ENCODE measurements at places on chromosomes 4 and X.

- DNase-seq: no peak
These were observed 19.9 kb downstream of the PHKA2 start for GRCh38 chrX:18964026-18964425.

DNA sequence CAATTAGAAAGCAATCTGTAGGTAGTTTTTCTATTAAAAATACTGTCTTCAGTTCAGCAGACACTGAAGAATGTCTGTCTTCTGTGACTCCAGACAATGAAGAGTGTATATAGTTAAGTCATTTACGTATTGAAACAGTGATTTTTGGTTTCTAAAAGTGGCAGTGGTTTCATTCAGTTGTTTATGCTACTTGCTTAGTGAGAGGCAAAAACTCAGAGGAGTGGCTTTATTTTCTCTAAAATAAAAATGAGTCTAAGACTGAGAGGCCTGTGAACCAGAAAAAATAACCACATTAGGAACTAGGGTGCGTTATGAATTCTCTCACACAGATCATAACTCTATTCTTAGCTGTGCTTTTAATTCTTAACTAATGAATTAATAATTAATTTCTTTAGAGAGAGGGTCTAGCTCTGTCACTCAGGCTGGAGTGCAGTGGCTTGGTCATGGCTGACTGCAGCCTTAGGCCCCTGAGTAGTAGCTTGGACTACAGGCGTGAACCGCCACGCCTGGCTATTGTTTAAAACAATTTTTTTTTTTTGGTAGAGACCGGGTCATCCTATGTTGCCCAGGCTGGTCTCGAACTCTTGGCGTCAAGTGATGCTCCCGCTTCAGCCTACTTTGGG lies 31.4 kb downstream of the FREM3 start:
- DNase-seq: no peak

DNA sequence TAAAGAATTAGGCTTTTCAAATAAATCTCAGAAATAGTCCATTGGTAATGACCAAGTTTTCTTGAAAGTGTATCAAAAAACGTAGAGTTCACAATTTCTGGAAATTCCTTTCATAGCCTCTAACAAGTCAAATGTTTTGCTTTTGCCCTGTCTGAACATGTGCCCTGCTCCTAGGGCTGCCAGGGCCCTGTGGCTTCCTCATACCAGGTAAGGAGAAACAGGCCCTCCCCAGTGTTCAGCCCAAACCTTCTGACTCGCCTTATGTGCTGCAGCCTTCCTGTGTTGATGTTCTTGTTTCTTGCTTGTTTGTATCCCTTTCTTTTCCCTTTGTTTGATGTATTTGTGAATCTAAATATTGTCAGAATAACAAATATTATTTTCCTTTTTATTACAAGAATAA lies 146.1 kb upstream of the PACRGL start:
- DNase-seq: no peak

- DNase-seq: no peak
These were observed 8.9 kb upstream of the RGS12 start for GRCh38 chr4:3283916-3284315.

DNA sequence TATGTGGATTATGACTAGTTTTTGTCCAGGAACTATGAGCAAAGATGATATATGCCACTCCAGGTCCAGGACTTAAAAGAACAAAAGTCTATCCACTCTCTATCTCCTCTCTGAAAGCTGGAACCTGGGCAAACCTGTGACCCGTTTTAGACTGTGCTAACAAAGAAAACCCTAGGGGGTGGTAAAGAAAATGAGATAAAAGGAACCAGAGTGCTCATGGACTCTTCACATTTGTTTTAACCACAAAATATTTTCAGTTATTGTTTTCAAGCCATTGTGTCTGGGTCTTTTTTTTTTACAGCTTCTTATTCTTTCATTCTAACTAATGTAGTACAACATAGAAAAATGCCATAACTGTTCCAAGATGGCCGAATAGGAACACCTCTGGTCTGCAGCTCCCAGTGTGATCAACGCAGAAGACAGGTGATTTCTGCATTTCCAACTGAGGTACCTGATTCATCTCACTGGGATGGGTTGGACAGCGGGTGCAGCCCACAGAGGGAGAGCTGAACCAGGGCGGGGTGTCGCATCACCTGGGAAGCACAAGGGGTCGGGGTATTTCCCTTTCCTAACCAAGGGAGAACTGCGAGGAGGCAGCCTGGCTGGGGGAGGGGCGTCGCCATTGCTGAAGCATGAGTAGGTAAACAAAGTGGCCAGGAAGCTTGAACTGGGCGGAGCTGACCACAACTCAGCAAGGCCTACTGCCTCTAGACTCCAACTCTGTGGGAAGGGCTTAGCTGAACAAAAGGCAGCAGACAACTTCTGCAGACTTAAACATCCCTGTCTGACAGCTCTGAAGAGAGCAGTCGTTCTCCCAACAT lies 45.1 kb downstream of the CHM start:
- peak; percentile 20 for DNase-seq

GRCh38 chr4:14379183-14379582 lies 623.1 kb upstream of the CPEB2 start:
- DNase-seq: no peak

DNA sequence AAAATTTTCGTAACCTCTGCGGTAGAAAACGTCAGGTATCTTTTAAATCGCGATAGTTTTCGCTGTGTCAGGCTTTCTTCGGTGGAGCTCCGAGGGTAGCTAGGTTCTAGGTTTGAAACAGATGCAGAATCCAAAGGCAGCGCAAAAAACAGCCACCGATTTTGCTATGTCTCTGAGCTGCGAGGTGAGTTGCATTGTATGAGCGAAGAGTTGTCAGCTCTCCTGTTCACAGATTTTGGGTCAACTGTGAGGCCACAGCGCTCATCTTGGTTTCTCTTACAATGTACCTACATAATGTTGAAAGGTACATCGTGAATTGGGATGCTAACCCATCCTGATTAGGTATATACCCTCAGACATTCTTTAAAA lies 486 bp downstream of the CLCN3 start:
- DNase-seq: no peak

DNA sequence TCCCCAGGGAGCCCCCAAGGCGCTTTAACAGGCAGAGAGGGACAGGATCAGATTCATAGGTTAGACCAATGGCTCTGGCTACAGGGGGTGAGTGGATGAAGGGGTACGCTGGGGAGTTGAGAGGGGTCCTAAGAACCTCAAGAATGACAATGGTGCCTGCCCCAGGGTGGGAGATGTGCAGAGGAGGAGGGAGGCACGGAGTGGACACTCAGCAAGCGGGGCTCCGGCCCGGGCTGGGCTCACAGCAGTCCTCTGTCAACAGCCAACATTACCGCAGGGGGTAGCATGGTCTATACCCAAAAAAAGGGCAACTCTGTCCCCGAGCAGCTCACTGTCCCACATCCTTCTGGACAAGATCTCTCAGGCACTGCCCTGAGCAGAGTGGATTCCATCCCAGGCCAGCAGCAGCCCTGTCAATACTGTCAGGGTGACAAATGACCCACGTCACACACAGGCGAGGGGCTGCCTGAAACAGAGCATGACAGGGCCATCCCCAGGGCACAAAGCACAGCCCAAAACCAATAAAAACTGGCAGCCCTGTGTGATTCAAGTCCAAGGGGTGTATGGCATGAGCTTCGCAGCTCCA lies 47.7 kb upstream of the PPP2R2C start:
- no peak for DNase-seq

DNA sequence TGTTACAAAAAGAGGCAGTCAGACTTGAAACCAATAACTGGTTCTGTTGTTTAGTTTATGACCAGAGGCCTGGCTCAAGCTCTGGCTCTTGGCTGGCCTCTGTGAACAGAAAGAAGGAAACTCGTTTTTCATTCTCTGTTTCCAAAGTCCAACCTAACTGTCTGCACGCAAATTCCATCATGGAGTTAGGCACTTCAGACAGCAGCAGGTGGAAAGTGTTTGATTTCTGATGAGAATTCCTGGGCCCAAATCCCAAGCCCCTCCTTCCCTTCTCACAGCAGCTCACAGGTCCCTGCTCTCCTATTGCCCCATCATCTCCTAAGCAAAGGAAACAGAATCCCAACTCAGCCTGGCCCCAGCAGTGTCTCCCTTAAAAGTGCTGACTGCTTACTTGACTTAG lies 42.8 kb upstream of the FGF16 start:
- no peak for DNase-seq

DNA sequence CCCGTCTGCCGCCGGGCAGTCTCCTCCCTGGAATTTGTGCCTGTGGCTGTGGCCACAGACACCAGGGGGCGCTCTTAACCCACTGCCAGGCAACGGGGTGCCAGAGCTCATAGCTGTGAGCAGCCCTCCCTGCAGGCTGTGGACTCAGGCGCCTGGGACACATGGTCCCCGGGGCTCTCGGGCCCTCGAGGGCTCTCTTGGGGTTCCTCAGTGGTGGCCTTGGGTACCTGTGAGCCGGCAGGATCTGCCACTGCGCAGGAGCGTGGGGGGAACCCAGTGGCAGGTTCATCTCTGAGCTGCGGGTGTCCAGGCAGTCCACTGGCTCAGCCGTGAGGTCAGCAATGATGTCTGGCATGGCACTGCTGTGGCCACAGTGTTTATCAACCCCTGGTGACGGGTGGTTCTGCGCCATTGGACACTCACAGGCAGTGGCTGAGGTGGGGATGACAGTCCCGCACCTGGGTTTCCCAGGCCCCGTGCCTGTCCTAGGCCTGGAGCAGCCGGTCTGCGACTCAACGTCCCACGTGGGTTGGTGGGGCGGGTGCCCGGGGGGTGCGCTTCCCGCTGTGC lies 37.2 kb downstream of the PCGF3 start:
- DNase-seq: peak; percentile 46

DNA sequence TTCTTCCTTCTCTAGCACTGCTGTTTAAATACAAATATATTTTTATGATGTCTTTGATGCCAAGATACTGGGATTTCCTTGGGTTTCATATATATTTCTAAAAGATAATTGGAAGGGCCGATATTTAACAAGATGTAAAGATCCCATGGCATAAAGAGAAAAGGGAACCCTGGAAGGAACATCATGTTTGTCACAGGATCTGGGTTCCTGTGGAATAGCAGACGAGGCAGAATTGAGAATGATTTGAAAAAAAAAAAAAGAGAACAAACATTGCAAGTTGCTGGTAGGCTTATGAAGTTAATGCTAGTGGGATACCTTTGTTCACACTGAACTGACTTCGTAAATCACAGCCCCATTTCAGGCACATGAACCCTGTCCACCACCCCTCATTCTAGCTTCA lies 33.6 kb downstream of the RASSF6 start:
- DNase-seq: no peak

Data from fibroblast of skin of abdomen (primary cell).